Ovary (tissue), 10 donors: ENCODE measurements at places on chromosomes 7 and 10. TPM values are rescaled to one million over a fixed set of nuclear protein-coding genes. Genes with fewer than 3 reads are reported as not detected.

DNA sequence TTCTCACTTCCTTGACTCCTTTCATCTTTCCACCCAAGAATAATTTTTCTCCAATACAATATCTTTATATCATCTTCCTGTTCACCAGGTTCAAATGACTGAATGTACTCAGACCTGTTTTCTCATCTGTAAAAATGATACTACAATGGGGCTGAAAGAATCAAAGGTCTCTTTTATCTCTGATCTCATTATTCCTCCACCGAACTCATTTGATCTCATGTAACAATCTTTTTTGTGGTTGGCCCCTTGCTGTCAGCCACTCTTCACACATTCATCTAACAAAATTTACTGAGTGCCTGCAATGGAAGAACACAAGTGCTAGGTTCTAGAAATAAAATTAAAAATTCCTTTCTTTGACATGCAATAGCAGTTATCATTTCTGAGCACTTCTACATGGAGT, 65.0 kb downstream of the GRM8 start:
- H3K27ac ChIP-seq = no peak overlapping the region
- no peak for DNase-seq

DNA sequence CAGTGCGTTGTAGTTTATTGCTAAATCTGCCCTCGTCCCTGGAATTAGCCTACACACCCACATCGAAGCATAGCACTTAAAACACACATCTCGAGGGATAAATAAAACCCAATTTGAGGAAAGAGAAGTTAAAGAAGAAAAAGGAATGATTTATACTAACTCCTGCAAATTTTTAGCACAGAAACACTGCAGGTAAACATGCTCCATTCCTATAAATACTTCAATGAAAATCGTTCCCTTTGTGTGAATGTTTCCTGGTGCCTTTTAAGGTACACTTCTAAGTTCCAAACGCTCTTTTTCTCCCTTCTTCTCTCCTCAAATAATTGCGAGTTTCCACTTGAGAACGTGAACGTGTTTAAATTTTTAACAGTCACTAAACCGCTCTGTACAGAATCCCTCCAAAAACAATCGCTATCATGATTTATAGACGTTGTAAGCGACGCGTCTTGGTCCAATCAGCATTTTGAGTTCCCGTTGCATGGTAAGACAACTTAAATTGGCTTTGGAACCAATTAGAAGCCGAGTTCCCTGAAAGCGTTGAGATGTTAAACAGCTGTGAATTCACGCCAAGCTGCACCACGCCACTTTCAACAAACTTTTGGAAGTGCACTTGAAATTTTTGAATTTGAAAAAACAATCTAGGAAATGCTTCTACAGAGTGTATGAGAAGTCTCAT, 12.5 kb upstream of the EBLN1 start:
- H3K4me1 ChIP-seq = no peaks in the 10 kb centered on the region
- peak overlapping the region; percentile 58 for H3K4me3 ChIP-seq
- H3K27ac ChIP-seq = peak overlapping the region; percentile 97
- H3K27me3 ChIP-seq = no peaks in the 10 kb centered on the region
- H3K36me3 ChIP-seq = no peaks in the 10 kb centered on the region

- DNase-seq = no peak
- no peak overlapping the region for H3K4me3 ChIP-seq
- H3K27me3 ChIP-seq = no peaks in the 10 kb centered on the region
Observed at GRCh38 chr7:148939128-148939755, 55.2 kb upstream of the EZH2 start.

GRCh38 chr10:79349072-79349491, 1.8 kb downstream of the PPIF start:
- no peak for DNase-seq
- H3K36me3 ChIP-seq = no peaks in the 10 kb centered on the region
- H3K4me3 ChIP-seq = no peak overlapping the region
- H3K4me1 ChIP-seq = peaks cover 14% of the 10 kb centered on the region
- no peaks in the 10 kb centered on the region for H3K27me3 ChIP-seq
- peak overlapping the region; percentile 87 for H3K27ac ChIP-seq

GRCh38 chr7:13908667-13909397, 80.6 kb downstream of the ETV1 start:
- no peaks in the 10 kb centered on the region for H3K27me3 ChIP-seq
- no peaks in the 10 kb centered on the region for H3K4me1 ChIP-seq
- no peaks in the 10 kb centered on the region for H3K36me3 ChIP-seq

DNA sequence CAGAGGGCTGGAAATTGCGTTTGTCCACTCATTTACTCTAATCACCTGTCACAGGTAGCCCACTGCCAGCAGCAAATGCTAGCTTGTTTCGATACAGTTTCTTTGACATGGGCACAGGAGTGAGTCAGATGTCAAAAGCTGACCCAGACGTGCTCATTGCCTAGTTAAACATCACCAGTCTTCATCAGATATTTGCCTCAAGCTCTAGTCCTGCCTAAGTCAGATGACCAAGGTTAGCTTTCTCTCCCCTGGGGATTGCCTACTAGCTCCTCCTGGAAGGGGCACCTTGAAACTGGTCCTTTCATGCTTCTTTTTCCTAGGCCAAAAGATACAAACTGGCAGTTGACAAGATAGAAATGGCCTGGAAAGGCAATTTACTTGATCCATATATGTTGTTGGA, 35.2 kb downstream of the GPAM start:
- no peaks in the 10 kb centered on the region for H3K27me3 ChIP-seq
- no peak overlapping the region for H3K27ac ChIP-seq
- DNase-seq = no peak
- H3K4me1 ChIP-seq = no peaks in the 10 kb centered on the region

DNA sequence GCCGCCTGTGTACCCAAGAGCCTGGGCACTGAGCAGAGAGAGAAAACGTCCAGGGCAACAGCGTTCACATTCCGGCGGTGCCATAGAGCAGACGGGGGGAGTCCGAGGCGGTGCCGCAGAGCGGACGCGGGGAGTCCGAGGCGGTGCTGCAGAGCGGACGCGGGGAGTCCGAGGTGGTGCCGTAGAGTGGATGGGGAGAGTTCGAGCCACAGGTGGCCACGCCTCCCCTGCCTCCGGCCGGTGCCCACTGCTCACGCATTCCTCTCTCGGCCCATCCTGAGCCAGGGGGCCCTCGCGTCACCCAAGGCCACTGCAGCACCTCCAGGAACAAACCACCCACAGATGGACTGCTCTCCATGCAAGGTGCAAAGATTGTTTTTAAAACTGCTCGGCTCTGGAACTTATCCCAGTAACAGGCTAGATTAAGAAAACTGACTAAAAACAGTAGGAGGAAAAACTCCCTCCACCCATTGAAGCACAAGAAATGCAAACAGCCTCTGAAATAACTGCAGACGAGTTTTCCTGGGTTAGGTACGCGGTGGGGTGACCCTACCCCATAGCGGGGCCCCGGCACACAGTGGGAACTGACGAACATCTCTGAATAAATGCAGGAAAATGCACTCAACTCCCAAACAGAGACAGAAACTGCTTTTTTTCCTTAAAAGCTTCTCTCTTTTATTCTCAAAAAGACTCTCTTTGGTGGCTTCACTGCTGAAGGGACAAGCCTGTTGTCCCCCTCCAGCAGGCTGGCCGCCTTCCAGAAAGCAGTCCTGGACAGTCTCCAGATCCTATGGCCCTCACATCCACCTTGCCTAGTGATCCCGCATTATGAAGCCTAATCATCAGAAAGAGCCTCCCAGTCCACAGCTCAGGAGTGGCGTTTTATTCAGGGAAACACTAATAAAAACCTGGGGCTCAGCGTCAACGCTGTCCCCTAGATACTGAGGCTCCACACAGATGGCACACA, 55.9 kb downstream of the DIP2C start:
- H3K27ac ChIP-seq = no peak overlapping the region
- no peaks in the 10 kb centered on the region for H3K27me3 ChIP-seq
- no peak overlapping the region for H3K4me3 ChIP-seq
- H3K36me3 ChIP-seq = no peaks in the 10 kb centered on the region

The APBB1IP gene
- 1.4 TPM for total RNA-seq

The ACTR3C gene
- total RNA-seq = 5.1 TPM

The ICA1 gene
- 5.9 TPM for total RNA-seq

The ETV1 gene
- total RNA-seq = 3.4 TPM
